Fibroblast of gingiva (primary cell): ENCODE measurements at places on chromosomes 3 and 15.

GRCh38 chr15:28085489-28086174 is 13.5 kb downstream of the OCA2 start:
- no peak for DNase-seq

- DNase-seq = no peak
These were observed 142.7 kb downstream of the ULK4 start for GRCh38 chr3:41819236-41819635.

DNA sequence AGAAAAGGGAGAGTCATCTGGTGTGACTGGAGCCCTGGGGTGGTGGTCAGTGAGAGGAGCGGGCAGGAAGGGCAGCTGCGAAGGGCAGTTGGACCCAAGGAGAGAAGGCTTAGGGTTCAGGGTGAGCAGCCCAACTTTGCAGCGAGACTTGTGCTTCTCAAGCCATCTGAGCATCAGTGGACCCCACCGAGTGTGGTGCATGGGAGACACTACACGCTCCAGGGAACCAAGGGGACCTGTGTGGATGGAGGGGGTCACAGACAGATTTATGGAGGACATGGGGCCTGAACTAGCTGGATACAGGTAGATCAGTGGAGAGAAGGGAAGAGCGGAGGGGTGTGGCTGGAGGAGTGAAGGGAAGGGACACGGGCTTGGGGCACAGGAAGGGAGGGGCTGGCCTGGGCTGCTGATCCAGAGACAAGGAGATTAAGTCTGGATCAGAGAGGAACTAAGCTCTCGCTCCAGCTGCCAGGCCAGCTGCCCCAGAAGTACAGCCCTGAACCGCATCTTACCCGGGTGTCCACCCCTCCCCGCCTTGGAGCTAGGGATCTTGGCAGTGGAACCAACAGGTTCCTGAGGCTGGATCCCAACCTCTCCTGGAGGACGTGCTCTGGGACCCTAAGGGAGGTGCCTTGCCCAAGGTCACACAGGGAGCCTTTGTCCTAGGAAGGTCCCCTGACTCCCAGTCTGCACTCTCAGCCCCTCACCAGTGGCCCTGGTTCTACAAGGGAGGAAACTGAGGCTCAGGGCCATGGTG is 120.5 kb downstream of the CORO2B start:
- DNase-seq = no peak

DNA sequence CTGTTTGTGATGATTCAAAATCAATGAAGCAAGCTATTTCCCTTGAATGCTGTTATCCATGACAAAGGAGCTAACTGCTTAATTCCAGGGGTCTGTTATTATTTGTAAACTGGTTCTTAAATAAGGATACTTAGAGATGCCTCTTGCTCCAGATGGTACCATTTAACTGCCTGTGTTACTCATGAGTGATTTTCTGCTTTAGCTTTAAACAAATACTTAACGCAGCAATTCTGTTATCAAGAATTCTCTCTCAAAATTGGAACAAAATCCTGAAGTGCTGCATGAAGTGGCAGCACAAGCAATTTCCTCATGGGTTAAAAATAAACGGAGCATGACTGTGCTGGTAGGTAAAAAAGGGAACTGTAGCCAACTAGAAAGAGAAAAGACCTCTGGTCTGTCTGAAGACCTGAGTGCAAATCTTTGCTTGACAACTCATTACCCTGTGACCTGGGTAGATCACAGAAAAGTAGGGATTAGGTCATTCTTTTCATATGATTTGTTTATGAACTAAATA is 62.5 kb upstream of the GBE1 start:
- peak; percentile 5 for DNase-seq

- peak; percentile 35 for DNase-seq
These were observed 62.8 kb downstream of the OTOL1 start for GRCh38 chr3:161559177-161559998.

DNA sequence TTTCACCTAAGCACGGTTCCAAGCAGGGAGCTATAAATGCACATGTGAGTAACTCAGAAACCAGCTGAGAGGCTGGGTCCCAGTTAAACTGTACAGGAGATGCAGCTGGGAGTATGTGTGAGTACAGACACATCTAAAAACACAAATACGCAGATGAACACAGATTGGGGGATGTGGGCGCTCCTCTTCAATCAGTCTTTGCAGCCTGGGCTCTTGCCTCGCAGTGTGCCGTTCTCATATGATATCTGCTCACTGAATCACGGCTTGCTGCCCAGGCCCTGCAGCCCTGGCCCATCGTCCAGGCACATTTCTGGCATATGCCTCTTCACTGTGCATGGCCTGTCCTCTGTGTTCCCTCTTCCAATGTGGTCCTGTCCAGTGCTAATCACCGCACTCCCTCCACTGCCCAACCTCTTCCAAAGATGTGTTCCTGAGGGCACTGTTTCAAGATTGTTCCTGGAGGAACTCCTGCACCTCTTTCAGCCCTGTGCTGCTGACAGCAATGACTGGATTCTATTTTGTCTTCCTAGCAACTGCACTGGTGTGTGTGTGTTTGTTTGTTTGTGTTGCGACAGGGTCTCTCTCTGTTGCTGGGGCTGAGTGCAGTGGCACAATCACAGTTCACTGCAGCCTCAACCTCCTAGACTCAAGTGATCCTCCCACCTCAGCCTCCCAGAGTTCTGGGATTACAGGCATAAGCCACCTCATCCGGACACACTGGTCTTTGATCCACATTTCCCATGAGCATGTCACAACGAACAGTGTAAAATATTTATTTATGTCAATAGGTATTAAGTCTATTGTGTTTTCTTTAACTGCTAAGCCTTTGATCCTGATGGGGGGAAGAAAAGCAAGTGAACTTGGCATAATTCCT is 17.0 kb downstream of the CA12 start:
- peak; percentile 45 for DNase-seq

- DNase-seq = no peak
These were observed 6.3 kb downstream of the ACAA1 start for GRCh38 chr3:38130631-38131065.

- no peak for DNase-seq
These were observed 1361.4 kb upstream of the GBE1 start for GRCh38 chr3:83122774-83123350.

DNA sequence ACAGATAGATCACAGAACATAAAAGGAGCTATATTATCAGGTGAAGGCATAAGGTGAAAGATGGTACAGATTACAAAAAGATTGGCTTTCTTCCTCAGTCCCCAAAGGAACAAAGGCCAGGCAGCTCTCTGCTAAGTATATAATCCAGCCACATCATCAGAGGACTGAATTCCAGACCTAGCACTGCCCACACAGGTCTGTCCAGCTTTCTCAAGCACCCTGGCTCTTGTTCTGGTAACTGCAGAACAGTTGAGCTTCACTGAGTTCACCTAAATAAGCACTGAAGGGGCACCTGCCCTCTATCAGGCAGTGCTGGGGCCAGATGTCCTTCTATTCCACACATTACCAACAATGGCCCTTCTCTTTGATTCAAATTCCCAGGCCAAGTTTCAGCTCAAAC is 6.3 kb downstream of the DUOXA1 start:
- no peak for DNase-seq

GRCh38 chr3:9067352-9067975 is 104.2 kb upstream of the RAD18 start:
- DNase-seq = peak; percentile 51

DNA sequence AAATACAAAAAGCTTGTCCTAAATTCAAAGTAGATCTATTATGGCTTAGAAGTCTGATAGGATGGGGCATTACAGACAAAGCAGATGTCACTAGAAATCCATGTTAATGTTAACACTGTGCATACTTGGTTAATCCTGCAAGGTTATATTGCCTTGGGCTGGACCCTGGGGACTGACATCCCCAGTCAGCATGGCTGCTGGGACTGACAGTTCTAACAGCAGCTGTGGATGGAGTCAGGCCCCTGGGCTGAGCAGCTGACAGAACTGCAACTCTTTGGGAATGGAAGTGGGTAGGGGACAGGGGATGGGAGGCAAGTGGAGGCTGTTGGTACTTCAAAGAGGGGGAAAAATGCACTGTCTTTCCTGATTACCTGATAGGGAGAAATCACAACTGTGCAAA is 7.5 kb downstream of the P2RY1 start:
- DNase-seq = no peak

- DNase-seq = no peak
These were observed 252.2 kb upstream of the IGF1R start for GRCh38 chr15:98395974-98396610.

GRCh38 chr15:67542420-67543347 is at the start of gene MAP2K5:
Gene MAP2K5, plus strand, starts transcription at chr15:67542703. Its CDS starts 633 bp downstream, at chr15:67543336.
- peak; percentile 71 for DNase-seq

- no peak for DNase-seq
These were observed 125.2 kb downstream of the TUSC7 start for GRCh38 chr3:116834816-116835215.

- peak; percentile 18 for DNase-seq
These were observed 1108.3 kb downstream of the ROBO1 start for GRCh38 chr3:78659386-78659987.

DNA sequence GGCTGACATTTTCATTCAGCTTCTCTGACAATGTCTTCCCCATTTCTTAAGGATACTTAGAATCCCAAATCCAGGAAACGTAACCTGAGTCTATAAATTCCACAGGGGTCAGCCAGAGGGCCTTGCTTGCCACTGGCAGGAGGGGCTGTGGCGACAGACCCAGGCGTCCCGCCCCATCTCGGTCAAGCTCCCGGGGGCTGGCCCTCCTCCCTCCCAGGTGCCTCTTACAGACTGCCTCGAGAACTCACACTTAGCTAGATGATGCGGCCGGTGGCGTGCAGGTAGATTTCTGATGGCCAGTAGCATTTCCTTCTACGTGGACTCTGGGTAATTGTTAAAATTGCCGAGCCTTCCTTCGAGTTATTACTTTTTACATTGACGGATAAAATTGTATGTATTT is 172.5 kb downstream of the NSMCE3 start:
- no peak for DNase-seq

- DNase-seq = no peak
These were observed 76.4 kb downstream of the CHSY1 start for GRCh38 chr15:101175401-101175800.

- DNase-seq = peak; percentile 92
These were observed 32.3 kb downstream of the SRP14 start for GRCh38 chr15:40006646-40007045.

DNA sequence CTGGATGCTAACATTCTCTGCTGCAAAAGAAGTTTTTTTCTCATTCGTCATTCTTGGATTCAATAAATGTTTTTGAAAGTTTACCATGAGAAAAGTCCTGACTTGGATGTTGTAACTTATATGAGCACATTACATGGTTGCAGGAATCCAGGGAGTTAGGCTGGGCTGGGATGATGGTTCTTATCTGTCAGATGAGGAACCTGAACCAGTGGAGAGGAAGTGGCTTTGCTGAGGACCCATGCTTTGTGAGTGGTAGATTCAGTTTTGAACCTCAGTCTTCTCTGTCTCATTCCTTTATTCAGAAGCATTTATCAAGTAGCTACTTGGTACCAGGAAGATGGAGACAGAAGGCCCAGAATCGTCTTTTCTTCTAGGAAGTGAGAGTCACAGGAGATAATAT is 3.7 kb upstream of the GASK1A start:
- DNase-seq = no peak

DNA sequence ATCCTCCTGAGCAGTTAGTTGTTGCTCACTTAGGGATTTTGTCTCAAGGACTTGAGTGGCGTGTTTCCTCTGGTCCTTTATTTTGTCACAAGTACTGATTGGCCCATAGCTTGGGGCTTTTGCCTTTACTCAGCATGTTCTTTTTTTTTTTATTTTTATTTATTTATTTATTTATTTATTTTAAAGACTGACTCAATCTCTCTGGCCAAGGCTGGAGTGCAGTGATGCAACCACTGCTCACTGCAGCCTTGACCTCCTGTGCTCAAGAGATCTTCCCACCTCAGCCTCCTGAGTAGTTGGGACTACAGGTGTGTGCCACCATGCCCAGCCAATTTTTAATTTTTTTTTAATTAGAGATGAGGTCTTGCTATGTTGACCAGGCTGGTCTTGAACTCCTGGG is 223.9 kb upstream of the TPM1 start:
- DNase-seq = no peak

GRCh38 chr3:29311795-29312194 is 30.9 kb downstream of the RBMS3 start:
- DNase-seq = no peak

DNA sequence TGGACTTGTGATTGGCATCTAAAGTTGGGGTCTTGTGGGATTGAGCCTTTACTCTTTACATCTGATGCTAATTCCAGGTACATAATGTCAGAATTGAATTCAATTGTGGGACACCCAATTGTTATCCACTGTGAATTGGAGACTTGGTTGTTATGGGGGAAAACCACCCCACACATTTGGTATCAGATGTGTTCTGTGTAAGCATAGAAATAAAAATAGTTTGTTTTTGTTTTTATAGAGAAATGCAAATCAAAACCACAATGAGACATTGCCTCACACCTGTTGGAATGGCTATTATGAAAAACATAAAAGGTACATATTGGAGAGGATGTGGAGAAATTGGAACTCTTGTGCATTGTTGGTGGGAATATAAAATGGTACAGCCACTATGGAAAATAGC is 58.5 kb downstream of the CPA3 start:
- no peak for DNase-seq

- no peak for DNase-seq
These were observed 31.5 kb downstream of the CRTAP start for GRCh38 chr3:33145221-33145900.

- peak; percentile 39 for DNase-seq
These were observed 106.4 kb downstream of the PTPRG start for GRCh38 chr3:61667814-61668213.

DNA sequence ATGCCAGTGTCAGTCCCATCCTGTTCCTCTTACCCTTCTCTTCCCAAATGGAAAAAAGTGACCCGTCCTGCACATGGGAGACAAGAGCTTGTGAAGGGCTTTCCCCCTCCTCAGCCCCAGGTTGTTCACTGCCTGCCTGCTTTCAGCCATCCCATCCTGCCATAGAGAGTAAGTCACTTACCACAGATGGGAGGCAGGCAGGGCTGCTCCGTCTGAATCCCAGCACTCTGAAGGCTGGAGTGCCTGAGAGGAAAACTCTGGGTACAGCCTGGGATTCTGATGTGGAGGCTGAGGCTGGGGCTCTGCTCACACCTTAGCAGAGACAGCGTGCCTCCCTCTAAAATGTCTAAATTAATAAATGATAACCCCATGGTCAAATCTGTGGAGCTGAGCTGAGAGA is 14.8 kb downstream of the CPNE4 start:
- DNase-seq = no peak
